Muscle of arm (tissue), 14 donors: ENCODE measurements at places on chromosomes 12 and 14. TPM values are rescaled to one million over a fixed set of nuclear protein-coding genes. Genes with fewer than 3 reads are reported as not detected.

- DNase-seq, result no peak
Measured at GRCh38 chr12:24708718-24709117, 240.2 kb downstream of the BCAT1 start.

GRCh38 chr12:3034067-3034750 is 43.0 kb upstream of the TSPAN9 start:
- DNase-seq, result no peak

DNA sequence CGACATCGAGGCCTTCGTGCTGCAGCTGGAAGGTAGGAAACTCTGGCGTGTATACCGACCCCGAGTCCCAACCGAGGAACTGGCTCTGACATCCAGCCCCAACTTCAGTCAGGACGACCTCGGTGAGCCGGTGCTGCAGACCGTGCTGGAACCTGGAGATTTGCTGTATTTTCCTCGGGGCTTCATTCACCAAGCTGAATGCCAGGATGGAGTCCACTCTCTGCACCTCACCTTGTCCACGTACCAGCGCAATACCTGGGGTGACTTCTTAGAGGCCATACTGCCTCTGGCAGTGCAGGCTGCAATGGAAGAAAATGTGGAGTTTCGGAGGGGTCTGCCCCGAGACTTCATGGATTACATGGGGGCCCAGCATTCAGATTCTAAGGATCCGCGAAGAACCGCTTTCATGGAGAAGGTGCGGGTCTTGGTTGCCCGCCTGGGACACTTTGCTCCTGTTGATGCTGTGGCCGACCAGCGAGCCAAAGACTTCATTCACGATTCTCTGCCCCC is 1.4 kb downstream of the RIOX1 start:
- no peak for DNase-seq

DNA sequence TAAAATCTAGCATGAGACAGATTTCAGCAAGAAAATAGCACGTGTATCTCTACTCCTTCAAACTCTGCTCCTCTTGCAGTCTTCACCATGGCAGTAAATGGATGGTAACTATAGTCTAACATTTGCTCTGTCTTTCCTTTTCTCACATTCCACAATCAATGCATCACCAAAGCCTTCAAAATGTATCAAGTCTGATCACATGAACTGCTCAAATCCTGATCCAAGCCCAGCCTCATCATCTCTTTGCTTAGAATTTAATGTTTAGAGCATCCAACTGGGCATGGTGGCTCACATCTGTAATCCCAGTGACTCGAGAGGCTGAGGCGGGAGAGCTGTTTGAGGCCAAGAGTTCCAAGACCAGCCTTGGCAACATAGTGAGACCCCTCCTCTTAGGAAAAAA is 45.9 kb downstream of the CDK17 start:
- DNase-seq, result no peak

GRCh38 chr12:46523863-46524770 is 151.5 kb upstream of the SLC38A2 start:
- DNase-seq, result no peak

GRCh38 chr12:1287446-1287975 is 296.5 kb downstream of the ERC1 start:
- DNase-seq, result no peak

Gene ACADS
- polyA plus RNA-seq, result 32.2 TPM

DNA sequence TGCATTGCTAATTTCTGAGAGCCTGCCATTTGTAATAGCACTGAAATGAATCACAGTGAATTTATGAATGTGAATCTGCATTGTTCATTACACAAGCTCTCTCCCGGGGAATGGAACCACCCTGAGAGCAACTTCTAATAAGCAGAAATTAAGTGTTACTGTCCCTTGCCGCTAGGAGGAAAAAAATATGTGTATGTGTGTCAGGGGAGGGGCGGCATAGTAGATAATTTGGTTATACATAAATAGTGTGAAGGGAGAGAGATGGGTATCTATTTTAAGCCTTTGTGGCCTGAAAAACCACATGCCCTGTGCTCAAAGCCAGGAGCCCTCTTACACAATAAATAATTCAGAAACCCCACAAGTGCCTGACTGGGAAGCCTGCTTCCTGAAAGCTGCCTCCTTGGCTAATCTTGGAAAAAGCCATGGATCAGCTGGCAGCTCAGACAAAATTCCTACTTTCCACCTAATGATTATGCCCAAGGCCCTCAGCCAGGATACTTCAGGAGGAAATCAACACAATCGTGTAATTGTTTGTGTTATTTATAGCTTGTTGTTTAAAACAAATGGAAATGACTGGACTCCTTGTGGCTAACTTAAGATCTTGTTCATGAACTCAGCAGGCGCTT is 366.2 kb upstream of the KITLG start:
- DNase-seq, result no peak

- no peak for DNase-seq
Measured at GRCh38 chr12:87952223-87952622, 77.0 kb downstream of the C12orf50 start.

Gene PPP1R36
- 0.41 TPM for polyA plus RNA-seq

DNA sequence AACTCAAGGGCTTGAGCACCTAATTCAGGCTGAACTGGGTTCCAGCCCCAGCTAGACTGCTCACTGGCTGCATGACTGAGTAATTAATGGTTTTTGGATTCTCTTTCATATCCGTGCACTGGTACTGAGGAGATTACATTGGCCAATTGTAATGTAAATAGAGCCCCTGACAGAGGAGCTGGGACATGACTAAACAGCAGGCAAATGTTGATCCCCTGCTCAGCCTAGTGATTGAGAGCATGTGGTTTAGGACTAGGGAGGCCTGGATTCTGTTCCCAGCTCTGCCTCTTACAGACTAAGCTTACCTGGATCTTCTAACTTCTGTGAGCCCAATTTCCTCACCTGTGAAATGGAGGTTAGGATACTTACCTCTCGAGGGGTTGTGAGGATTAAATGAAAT is 204.3 kb downstream of the ESR2 start:
- DNase-seq, result no peak

- DNase-seq, result no peak
Measured at GRCh38 chr14:41482861-41483260, 123.8 kb upstream of the LRFN5 start.

DNA sequence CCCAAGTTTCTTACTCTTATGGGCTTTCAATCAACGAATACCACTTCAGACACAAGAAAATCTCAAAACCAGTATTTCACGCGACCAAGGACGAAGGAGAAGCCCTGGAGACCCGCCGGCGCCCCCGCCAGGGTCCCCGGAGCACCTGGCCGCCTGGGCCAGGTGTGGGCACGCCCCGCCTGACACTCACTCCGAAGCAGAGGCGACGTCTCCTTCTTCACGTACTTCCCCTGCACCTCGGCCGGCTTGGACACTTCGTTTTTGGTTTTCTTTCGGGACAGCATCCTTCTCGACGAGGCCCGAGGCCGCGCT is 466 bp downstream of the SAV1 start:
- DNase-seq, result peak; percentile 35

DNA sequence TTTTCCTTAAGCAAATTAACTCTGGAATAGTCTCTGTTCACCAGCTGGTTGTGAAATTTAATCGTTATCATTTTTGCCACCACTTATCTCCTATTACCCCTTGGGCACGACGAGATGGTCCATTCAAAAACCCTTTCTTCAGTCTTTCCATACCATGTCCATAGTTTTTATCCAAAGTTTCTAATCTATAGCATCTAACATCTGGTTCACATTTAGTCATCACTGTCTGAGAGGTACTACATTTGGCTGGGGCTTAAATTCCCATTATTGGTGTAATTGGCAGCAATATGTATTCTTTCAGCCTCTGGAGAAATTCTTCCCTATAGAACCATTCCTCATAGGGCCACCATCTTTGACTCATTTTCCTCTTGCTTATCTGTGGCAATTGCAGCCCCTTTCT is 163.5 kb downstream of the CCER1 start:
- no peak for DNase-seq

DNA sequence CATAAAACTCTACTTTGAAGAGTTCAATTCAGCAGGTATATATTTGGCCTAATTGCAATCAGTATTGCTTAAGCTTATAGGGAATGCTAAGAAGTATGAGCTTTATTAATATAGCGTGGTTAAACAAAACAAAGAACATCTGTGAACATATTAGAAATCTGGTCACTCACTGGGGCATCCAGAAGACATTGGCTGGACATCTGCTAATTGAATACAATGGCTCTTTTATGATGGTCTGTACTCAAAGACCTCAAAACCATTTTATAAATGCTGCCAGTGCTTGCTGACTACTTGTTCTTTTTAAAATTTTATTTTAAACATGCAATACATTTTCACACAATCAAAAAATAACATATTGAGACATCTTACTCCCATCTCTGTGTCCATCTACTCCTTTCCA is 173.0 kb downstream of the STXBP6 start:
- DNase-seq, result no peak

- DNase-seq, result no peak
Measured at GRCh38 chr14:69354383-69355153, 43.5 kb downstream of the ERH start.

Gene PGF
- 27.1 TPM for polyA plus RNA-seq

Gene TPCN1
- polyA plus RNA-seq, result 25.4 TPM

DNA sequence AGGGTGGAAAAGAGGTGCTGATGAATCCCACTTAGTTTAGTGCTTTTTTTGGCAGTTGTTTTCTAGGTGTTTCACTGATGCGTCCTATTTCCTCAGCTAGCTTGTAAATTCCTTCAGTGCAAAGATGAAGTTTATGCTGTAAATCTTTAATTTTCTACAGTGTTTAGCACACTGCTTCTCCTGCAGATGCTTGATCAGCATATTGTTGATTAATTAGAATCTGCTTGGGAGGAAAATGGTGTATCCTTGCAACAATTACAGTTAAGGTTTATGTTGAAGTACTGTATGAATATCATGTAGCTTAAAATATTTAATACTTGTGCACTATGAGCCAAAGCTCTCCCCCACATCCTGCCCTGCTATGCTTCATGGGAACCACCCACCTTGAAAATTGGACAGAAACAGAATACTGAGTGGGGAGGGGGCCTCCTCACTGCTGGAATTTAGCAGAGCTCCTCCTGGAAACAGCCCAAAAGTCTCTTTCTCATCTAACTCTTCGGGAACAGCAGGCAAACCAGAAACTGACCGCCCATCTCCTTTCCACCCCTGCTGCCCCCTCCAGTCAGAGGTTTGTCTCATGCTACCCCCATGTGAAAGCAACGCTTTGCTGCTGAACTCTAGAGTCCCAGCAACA is 20.3 kb upstream of the DHRS4 start:
- no peak for DNase-seq

Gene DGKA
- polyA plus RNA-seq, result not detected

GRCh38 chr12:79344855-79345847 is 345.6 kb downstream of the PAWR start:
- no peak for DNase-seq
